ENCODE measurements at places on chromosomes 3 and 15.

DNA sequence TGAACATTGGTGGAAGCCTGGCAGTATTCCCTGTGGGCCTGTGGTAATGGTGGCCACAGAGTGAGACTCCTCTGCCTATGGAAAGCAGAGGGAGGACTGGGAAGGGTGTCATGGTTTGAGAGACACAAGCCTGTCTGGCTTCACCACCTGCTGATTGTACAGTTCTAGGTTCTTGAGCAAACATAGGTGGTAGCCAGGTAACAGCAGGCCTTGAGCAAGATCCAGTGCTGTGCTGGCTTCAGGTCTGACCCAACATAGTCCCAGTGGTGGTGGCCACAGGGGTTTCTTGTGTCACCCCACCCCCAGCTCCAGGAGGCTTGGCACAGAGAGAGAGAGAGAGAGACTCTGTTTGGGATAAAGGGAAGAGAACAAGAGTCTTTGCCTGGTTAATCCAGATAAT lies 22.7 kb upstream of the KPNA4 start:
- DNase-seq, result no peak

GRCh38 chr3:3599016-3599415 lies 200.2 kb upstream of the LRRN1 start:
- no peak for DNase-seq

GRCh38 chr15:99137877-99138276 lies 33.0 kb downstream of the SYNM start:
- no peak for DNase-seq

GRCh38 chr3:143590660-143591059 lies 257.6 kb downstream of the SLC9A9 start:
- DNase-seq, result no peak

- DNase-seq, result no peak
Observed at GRCh38 chr3:23258110-23258509, 55.0 kb downstream of the UBE2E2 start.

DNA sequence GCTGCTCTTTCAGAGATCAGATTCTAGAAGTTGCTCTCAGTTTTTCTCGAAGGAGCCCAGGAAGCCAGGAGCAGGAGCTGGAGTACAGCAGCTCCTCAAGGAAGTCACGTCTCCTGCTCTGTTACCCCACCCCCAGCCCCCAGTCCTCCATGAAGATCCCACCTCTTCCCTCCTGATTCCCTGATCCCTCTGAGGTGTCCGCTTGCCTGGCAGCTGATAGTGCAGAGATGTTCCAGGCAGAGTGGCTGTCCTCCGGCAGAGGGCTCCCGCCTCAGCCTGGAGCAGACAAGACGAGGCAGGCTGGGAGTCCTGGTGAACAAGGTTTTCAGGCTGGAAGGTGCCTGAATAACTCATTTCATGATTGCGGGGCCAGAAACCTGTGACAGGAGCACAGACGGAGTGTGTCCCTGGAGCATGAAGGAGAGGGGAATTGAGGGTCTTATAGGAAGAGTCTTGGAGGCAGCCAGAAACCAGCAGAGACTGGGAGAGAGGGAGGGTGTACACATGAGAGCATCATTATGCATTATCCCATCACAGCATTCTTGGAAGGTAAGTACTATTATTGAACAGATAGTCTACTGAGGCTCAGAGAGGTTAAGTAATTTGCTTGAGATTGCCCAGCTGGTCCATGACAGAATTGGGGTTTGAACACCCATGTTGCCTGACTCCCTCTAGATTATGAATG lies 1.2 kb downstream of the HRH1 start:
- peak; percentile 42 for DNase-seq

- no peak for DNase-seq
Observed at GRCh38 chr3:114872588-114872987, 274.5 kb downstream of the ZBTB20 start.

GRCh38 chr3:112555535-112556170 lies 6.1 kb downstream of the ATG3 start:
- DNase-seq, result no peak
